Activated T-cell treated with anti-CD3 and anti-CD28 coated beads for 24 hours (primary cell): ENCODE measurements at places on chromosomes 1 and 21.

DNA sequence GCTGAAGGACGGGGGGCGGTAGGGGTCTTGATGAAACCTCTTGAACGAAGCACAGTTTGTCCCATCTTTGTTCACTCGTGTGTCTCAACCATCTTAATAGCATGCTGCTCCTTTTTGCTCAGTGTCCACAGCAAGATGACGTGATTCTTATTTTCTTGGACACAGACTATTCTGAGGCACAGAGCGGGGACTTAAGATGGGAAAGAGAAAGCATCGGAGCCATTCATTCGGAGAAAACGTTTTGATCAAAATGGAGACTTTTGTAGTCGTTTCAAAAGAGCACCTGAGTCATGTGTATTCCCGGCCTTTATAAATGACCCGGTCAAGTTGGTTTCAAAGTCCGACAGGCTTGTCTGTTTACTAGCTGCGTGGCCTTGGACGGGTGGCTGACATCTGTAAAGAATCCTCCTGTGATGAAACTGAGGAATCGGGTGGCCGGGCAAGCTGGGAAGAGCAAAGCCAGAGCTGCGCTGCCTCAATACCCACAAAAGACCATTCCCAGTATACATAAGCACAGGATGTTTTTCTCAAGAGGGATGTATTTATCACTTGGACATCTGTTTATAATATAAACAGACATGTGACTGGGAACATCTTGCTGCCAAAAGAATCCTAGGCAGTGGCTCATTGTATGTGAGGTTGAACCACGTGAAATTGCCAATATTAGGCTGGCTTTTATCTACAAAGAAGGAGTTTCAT, 18.5 kb downstream of the ETS2 start:
- DNase-seq = no peak

DNA sequence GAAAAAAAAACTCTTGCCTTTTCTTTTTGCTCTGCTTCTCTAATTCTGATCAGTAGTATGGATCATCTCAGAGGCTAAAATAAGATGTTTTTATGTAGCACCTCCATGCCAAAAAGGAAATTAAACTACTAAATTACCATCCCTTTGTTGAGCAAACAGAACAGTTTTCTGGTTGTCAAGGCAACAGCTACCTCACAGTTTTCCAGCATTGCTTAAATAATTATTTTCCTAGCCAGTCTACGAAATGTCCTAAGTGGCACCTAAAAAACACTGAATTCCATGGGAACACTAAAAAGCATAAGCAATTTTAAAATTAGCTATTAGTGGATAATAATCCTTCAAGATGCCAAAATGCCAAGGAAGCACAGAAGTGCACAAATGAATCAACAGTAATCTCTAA, 61.7 kb downstream of the ARID4B start:
- no peak for DNase-seq

- no peak for DNase-seq
These were observed 43.1 kb downstream of the ATP2B4 start for GRCh38 chr1:203669739-203670138.

DNA sequence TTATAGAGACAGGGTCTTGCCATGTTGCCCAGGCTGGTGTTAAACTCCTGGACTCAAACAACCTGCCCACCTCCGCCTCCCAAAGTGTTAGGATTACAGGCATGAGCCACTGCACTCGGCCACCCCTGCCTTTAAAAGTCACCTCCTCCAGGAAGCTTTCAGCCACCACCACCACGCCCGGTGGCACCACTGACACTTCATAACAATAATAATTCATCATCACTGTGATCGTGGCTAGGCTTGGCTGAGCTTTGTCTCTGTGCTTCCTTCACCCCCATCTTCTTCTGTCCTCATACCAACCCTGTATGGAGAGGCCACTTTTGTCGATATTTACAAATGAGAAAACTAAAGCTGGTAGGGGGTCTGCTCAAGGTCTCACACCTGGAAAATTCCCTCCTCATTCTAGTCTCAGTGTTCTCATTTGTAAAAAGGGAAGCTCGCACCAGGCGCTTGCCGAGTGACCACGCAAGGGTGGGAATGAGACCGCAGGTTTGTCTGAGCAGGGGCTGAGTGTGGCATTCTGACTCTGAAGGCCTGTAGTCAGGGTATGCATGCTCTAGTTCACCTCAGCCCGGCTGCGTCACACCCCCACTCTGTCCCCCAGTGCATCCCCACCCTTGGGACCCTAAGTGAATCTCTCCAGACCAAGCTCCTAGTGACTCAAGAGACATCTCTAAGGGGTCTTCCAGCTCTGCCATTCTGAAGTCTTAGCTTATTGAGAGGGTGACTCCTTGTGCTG, 12.9 kb upstream of the EPHA2 start:
- no peak for DNase-seq

- no peak for DNase-seq
These were observed 104.1 kb downstream of the DENND1B start for GRCh38 chr1:197671140-197671539.

DNA sequence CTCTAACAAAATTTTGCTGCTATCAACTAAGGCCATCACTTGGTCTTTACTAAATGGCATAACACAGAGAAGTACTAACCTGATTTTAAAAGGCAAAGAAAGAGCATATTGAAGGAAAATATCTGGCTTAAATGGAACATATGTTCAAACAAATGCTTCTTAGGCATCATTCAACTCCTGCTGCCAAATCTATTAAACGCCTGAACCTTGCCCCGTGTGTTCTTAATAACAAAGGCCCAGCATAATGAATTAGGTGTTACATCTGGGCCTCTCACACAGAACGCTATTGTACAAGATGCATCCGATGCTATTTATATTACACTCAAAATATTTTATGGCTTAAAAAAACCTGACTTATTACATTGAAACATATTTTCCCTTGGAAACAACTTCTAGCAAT, 48.4 kb downstream of the B3GALNT2 start:
- DNase-seq = no peak

- no peak for DNase-seq
These were observed 64.4 kb upstream of the LAPTM5 start for GRCh38 chr1:30822006-30822405.
